ENCODE measurements at places on chromosomes 1 and 21.

DNA sequence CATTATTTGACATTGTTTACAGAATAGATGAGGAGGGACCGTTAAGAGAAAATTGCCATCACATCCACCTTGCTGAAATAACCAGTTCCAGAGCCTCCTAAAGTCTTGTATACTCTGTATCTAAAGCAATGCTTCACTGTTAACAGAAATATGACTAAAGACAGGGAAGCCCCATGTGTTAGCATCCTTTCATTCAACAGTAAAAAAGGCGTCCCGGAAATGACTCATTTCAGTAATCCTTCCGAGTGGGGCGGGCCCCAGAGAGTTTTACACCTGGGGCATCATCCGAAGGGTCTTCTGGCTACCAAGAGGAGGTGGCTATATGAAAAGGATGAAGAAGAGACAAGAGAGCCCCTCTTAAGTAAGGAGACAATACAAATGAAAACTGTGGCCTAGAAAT, 227.2 kb downstream of the SLC45A1 start:
- no peaks in the 10 kb centered on the region for H3K36me3 ChIP-seq
- DNase-seq: no peak
- H3K4me1 ChIP-seq: peaks cover 3% of the 10 kb centered on the region
- H3K27me3 ChIP-seq: no peaks in the 10 kb centered on the region
- H3K4me3 ChIP-seq: no peak overlapping the region

GRCh38 chr1:210726621-210727020, 397.9 kb downstream of the HHAT start:
- H3K27ac ChIP-seq: no peak overlapping the region
- H3K4me1 ChIP-seq: no peaks in the 10 kb centered on the region
- no peak for DNase-seq
- no peak overlapping the region for H3K4me3 ChIP-seq

DNA sequence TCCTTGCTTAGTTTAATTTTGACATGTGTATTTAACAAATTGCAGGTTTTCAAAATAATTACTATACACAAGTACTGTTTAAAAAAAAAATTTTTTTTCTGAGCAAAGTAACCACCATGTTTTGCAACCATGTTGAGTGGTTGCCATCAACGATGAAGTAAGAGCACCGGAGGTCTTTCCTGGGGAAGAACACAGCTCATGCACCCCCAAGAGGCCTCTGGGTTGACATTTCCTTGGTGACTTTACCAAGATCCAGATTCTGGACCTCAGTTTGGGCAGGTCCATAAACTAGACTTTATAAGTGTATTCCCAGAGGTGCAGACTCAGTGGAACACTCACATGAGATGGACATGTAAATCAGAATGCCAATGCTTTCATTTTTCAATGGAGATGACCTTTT, 36.8 kb upstream of the RALGPS2 start:
- no peak overlapping the region for H3K4me3 ChIP-seq
- no peak for DNase-seq
- H3K36me3 ChIP-seq: no peaks in the 10 kb centered on the region
- no peak overlapping the region for H3K27ac ChIP-seq
- H3K4me1 ChIP-seq: no peaks in the 10 kb centered on the region

DNA sequence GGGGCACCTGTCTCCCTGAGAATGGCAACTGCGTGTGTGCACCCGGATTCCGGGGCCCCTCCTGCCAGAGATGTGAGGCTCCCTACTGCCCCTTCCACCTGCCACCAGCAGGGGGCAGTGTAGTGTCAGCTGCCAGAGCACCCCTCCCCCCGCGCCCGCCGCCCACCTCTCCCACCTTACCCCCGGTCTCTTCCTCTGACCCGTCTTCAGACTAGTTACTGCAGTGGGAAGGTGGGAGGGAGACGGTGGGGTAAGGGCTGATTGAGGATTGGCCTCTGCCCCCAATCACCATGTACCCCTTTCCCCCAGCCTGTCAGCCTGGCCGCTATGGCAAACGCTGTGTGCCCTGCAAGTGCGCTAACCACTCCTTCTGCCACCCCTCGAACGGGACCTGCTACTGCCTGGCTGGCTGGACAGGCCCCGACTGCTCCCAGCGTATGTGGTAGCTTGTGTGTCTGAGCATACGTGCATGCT, 10.1 kb upstream of the LRRC71 start:
- no peaks in the 10 kb centered on the region for H3K4me1 ChIP-seq
- H3K4me3 ChIP-seq: no peak overlapping the region
- peaks cover 7% of the 10 kb centered on the region for H3K27me3 ChIP-seq
- no peak overlapping the region for H3K27ac ChIP-seq
- H3K36me3 ChIP-seq: no peaks in the 10 kb centered on the region

DNA sequence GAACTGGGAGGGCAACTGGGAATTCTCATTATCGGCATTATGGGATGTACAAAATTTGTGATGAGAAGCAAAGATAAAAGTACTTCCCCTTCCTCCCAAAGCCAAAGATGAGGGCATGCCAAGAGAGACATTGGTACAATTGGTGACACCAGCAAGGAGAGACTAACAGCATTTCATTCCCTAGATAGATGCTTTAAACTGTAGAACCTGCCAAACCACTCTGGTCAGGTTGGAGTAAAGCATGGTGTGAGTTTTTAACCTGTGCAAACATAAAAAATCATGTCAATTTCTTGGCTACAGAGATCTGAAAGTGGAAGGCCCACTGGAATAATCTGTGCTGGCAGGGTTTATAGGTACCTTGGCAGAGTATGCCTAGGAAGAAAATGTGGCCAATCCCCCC, 19.4 kb downstream of the CTXND2 start:
- no peak overlapping the region for H3K27ac ChIP-seq
- no peaks in the 10 kb centered on the region for H3K36me3 ChIP-seq
- H3K4me1 ChIP-seq: no peaks in the 10 kb centered on the region
- no peak for DNase-seq
- no peak overlapping the region for H3K4me3 ChIP-seq
- no peaks in the 10 kb centered on the region for H3K27me3 ChIP-seq

DNA sequence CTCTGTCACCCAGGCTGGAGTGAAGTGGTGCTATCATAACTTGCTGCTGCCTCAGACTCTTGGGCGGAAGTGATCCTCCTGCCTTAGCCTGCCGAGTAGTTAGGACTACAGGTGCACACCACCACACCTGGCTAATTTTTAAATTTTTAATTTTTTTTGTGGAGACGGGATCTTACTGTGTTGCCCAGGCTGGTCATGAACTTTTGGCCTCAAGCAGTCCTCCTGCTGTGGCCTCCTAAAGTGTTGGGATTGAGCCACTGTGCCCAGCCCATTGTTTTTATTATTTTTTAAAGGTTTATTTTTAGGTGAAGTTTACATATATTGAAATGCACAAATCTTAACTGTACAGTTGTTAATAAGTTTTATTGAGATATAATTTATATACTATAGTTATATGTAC, 3.2 kb downstream of the MTF2 start:
- peaks cover 20% of the 10 kb centered on the region for H3K4me1 ChIP-seq
- no peaks in the 10 kb centered on the region for H3K27me3 ChIP-seq
- peaks cover 6% of the 10 kb centered on the region for H3K36me3 ChIP-seq
- H3K4me3 ChIP-seq: no peak overlapping the region
- DNase-seq: no peak

GRCh38 chr1:96234299-96234698, 487.3 kb upstream of the PTBP2 start:
- no peaks in the 10 kb centered on the region for H3K4me1 ChIP-seq
- no peaks in the 10 kb centered on the region for H3K36me3 ChIP-seq
- H3K4me3 ChIP-seq: no peak overlapping the region
- no peak overlapping the region for H3K27ac ChIP-seq
- DNase-seq: no peak
- H3K27me3 ChIP-seq: no peaks in the 10 kb centered on the region

DNA sequence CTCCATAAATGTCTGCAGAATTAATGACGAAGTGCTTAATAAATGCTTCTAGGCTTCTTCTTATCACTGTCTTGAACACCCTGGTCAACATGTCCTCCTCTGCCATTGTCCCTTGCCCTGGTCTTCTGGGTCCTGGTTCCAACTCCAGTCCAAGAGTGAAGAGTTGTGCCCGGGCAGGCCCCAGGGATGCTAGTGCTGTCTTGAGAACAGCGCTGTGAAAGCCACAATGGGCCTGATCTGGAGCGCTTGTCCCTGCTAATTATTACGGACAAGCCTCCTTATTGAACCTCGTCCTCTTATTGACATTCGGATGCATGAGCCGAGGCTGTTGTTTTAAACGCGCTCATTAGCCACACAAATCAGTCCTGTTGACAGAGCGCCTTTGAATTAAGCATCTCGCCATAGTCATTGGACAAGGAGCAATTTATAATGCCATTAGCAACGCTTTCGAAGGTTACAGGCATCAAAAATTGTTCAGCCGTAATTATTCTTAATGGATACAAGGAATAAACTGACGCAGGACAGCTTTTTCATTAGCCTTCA, 211.6 kb upstream of the POU3F1 start:
- H3K27ac ChIP-seq: no peak overlapping the region
- H3K4me3 ChIP-seq: no peak overlapping the region
- H3K36me3 ChIP-seq: no peaks in the 10 kb centered on the region

DNA sequence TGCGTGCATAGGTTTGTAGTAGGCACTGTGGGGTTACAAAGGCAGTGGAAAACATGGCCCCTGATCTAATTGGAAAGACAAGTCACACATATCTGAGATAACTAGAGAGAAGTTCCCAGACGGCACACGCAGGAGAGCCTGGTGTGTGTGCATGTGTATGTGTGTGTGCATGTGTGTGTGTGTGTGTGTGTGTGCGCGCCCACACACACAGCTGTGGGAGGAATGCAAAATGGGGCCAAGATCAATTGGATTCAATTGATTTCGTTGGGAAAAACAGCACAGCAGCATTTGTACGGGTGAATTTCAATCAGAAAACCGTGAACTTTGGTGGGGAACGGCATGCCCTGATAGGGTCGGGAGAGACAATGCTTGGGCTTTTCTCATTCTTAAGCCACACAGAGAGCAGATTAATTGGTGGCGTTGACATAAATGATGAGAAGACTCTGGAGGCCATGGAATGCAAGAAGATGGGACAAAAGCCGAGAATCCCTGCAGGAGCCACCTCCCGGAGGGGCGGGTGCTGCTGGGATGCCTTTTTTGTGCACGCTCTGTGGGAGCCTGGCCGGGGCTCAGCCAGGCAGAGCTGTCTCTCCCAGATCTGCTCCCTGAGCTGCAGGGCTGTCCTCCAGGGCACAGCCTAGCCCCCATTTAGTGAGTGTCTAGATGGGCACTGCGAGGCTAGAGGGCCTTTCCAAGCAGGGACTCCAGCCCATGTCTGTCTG, 322.0 kb downstream of the CAMTA1 start:
- DNase-seq: no peak
- no peak overlapping the region for H3K4me3 ChIP-seq
- H3K27ac ChIP-seq: no peak overlapping the region
- H3K36me3 ChIP-seq: no peaks in the 10 kb centered on the region

Data from effector memory CD4-positive, alpha-beta T cell (primary cell).